ENCODE measurements at places on chromosomes 11 and 22.

- DNase-seq: no peak
Observed at GRCh38 chr22:30423301-30423958, 2.1 kb upstream of the MTFP1 start.

GRCh38 chr11:128342511-128343134 is 244.7 kb downstream of the ETS1 start:
- no peak for DNase-seq

DNA sequence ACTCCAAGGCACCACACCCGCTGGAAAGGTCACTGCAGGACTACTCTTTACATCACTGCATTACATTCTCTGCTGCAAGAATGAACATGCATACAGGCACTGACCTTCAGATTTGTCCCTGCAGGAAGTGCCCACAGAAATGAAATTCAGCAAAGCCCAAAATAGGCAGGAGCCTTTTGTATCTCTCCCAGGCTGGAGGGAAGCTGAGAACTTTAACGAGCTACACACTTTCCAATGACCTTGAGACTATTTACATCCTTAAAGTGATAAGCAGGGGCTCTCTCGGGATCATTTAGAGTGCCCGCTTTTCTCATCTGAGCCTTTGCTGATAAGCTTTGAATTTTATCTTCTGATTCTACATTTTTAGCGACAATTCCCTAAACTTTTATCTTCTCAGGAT is 12.5 kb downstream of the FEZ1 start:
- DNase-seq: no peak

DNA sequence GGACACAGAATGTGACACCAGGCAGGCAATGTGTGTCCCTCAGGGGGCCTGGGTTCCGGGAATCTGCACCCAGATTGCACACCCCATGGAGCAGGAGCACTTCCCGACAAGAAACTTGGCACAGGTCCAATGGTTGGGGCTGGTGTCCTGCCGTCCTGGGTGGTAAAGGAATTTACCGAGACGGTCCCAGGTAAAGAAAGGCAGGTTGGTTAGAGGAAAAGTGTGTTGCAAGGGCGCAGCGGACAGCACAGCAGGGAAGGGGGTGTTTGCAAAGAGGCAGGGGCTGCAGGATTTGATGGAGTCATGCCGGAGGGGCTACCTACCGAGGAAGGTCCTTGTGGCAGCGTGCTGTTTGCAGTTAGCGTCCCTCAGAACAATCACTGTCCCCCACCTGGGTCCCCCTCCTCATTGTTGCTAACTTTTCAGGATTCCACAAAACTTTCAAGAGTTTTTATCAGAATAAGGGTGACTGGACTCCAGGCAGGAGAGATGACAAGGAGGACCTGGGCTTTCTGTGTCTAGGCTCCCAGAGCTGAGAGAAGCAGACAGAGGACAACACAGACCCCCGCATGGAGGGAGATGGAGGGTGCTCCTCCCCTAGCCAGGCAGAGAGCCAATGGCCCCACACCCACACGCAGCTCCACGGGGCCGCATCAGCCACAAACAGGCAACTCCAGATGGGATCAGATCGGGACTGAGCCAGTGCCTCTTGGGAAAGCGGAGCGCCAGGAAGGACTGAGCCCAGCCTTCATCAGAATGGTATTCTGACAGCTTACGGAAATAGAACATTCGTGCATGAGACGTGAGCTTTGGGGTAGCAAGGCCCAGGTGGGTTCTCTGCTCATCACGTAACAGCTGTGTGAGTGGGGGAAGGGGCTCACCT is 1423.9 kb downstream of the BRD1 start:
- no peak for DNase-seq

DNA sequence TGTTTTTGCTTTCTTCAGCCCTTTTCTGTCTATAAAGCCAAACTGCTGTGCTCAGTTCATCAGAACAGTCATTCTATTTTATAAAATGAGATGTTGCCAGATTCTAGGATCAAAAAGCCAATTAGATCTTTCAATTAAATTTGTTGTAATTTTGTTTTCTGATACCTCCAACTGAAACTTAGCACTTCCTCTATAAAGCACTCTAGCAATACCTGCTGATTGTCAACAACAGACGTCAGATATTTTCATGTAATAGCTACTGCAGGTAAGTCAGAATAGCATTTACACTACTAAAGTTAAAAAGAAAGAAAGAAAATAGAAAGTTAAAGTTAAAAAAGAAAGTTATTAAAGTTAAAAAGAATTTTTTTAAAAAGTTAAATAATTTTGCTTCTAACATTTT is 19.6 kb downstream of the RRAS2 start:
- DNase-seq: no peak

DNA sequence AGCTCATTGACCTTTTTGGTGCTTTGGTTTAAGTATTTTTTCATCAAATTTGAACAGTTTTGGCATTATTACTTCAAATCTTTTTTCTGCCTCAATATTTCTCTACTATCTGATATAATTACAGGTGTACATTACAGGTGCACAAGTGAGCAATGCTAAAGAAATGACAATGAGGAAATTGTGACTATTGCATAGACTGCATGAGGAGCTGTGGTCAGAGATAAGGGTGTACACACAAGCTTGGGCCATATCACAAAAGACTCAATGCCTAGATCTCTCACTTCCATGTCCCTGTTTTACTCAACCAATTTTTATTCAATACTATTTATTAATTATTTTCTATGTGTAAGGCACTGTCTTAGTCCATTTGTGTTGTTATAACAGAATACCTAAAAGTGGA is 251.0 kb upstream of the UBASH3B start:
- no peak for DNase-seq

DNA sequence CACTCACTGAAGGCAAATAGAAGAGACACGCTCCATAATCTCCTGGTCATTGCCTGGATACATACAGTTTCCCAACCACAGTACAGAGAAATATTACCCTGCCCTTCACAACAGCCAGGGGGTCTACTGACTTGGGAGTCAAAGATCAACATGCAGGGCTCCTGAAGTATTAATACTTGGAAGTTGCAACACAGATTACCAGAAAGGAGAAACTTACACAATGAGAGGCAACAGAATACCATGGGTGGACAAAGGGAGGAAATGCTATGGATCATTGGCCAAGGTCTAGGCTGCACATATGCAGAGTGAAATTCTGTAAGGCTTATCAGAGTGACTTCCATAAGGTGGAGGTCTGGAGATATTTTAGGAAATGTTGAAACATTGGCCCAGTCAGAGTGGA is 267.9 kb upstream of the FAT3 start:
- DNase-seq: no peak

GRCh38 chr11:3947061-3947460 is 91.6 kb downstream of the STIM1 start:
- DNase-seq: no peak

DNA sequence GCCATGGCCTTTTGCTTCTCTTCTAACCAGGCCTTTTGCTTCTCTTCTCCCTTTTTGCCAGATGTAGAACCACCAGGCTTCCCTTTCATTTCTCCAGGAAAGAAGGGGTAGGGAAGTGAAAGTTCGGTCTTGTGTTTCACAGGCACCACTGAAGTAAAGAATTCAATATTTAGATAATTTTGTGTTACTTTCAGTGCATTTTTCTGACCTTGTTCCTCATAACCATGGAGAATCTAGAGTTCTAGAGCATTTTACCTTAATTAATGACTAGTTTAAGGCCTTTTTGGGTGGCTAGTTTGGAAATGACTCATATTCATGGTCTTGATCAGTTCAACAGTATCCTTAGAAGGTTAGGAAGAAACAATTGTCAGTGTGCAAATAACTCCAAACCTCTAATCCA is 22.7 kb downstream of the GRAMD1B start:
- DNase-seq: no peak

DNA sequence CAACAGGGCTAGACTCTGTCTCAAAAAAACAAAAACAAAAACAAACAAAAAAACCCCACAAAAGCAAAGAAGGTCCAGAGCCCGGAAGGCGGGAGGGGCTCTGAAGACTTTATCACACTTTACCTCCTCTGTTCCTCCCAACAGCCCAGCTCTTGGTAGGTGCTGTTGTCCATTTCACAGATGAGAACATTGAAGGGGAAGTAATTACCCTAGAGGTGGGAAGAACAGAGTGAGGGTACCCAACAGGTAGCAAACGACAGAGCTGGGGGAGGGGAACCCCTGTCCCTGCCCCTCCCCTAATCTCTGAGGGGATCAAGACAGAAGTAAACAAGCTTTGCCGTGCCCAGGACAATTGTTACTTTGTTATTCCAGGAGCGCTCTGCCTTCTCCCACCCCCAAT is 1.0 kb upstream of the BIK start:
- no peak for DNase-seq

- no peak for DNase-seq
Observed at GRCh38 chr11:92308366-92308765, 83.7 kb downstream of the FAT3 start.

GRCh38 chr11:114301088-114301487 is 4.9 kb downstream of the NNMT start:
- DNase-seq: no peak

- no peak for DNase-seq
Observed at GRCh38 chr22:48261706-48262105, 1499.3 kb downstream of the TBC1D22A start.

DNA sequence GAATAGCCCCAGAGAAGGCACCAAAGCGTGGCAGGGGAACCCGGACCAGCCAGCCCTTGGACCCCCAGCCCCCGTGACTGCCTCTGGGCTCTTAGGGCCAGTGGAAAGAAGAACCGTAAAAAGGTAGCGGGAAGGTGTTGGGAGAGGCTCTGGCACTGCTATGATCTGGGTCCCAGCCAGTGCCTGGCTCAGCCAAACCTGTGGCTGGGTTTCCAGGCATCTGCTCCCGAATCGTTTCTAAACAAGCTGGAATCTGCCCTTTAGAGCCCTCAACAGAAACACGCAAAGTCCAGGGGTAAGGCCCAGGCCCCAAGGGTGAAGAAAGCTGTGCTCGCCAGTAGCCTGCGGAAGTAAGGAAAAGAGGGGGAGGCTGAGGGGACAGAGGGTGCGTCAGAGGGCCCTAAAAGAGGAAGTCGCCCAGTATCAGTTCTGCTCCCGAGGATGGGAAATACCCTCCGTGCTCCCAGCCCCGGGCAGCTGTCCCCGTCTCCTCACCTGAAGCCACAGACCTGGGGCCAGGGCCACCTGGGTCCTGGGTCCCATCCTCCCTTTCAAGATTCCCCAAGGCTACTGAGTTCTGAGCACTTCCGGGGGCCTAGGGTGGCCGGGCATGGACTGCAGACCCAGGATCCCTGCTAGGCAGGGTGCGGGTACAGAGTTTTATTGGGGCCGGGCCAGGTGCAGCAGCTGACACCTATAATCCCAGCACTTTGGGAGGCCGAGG is 24.7 kb downstream of the IL10RA start:
- no peak for DNase-seq

DNA sequence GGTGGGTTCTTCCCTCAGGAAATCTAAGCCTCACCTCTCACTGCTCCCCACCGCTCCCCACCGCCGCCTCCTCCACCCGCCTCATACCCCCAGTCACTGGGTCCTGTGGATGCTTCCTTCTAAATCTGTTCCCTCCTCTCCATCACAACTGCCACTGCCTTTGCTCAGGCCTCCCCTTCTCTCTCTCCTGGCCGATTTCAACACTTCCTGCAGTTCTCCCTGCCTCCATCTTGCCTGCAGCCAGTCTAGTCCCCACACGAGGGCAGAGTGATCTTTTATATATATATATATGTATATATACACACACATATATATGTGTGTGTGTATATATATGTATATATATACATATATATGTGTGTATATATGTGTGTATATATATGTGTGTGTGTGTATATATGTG is 27.8 kb downstream of the CREB3L1 start:
- no peak for DNase-seq

All from activated T-helper 1 cell treated with Interleukin-2 at 50 U/mL for 16 hours (primary cell).